ENCODE measurements at places on chromosomes 2 and 18.

DNA sequence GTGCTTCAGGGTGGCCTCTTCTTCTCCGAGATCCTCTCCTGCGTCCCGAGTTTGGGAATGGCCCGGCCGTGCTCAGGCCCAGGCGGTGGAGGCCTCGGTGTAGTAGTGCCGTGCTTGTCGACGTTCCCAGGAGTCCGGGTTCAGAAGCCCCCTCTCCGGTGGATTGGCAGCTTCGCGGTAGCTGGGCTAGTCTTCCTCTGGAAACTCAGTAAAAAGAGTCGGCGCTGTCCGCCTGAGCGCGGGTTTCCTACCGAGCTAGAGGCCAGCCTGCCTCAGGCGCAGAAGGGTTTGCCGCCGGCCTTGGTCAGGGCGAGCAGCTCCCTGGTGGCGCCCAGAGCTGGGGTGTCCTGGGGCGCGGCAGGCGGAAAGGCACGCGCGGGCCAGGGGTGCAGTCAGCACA is 3.2 kb downstream of the RALBP1 start:
- DNase-seq = no peak

GRCh38 chr18:60880184-60880583 is 453.0 kb upstream of the CDH20 start:
- DNase-seq = no peak

GRCh38 chr18:49795612-49796552 is 17.5 kb downstream of the ACAA2 start:
- no peak for DNase-seq

DNA sequence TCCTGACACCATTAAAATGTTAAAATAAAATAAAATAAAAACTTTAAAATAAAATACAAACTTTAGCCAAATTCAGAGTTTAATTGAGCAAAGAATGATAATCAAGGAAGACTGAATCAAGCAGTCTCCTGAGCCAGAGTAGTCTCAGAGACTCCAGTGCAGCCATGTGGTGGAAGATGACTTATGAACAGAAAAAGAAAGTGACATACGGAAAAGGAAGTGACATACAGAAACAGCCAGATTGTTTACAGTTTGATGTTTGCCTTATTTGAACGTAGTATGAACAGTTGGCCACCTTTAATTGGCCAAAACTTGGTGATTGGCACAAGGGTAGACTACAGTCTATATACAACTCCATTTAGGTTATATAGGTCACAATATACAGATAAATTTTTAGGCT is 787.2 kb downstream of the ADCYAP1 start:
- no peak for DNase-seq

DNA sequence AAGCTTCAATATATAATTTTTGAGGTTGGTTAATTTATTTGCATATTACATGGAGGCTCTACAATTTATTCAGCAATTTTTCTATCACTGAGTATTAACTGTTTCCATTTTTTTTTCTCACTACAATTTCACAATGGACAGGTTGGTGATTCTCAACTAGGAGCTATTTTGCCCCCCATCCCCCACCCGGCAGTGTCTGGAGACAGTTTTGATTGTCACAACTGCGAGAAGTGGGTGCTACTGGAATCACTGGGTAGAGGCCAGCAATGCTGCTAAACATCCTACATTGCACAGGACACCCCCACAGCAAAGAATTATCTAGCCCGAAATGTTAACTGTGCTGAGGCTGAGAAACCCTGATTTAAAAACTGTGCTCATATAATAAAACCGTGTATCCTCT is 82.6 kb downstream of the CCDC93 start:
- DNase-seq = no peak

DNA sequence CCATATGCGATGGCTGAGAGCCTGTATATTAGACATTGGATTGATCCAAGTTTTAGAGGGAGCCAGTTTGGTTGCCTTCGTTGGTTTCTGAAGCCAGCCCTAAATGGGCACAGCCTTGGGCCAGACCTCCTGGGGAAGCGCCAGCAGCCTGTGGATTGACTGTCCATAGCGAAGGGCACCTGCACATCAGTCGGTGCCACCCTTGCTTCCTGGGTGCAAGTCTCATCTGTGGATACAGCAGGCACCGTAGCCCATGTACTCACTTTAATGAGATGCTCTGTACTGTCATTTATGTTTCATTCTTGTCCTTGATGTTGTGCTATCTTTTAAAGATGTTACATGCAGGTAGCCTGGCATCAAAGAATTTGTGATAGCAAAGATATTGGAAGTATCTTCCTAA is 536.4 kb upstream of the NRP2 start:
- DNase-seq = no peak
